ENCODE measurements at places on chromosomes 2 and 18. TPM values are rescaled to one million over a fixed set of nuclear protein-coding genes. Genes with fewer than 3 reads are reported as not detected.

DNA sequence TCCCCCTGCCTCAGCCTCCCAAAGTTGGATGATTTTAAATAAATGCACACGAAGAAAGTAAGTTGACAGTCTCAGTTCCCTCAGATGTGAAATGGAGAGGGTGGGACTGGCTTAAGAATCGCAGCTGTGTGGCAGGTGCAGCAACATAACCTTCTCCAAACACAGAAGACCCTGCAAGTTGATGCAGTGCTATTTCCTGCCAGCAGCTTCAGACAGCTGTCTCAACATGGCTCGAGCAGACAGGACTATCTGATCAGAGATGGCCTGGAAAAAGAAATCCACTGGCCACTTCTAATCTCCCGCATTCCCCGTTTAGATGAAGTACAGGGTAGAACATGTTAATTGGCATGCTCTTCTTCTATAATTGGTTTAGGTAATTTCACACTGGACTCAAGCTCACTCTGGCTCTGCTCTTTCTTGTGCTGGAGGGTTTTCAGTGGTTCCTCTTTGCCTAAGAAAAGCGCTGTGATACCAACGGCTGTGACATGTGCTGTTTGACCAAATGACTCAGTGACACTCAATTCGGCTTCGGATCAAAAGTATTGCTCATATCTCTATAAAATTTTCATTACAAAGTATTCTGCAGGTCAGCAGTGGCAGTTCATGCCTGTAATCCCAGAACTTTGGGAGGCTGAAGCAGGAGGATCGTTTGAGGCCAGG, 40.2 kb downstream of the MYOM1 start:
- DNase-seq = no peak

GRCh38 chr2:11962707-11963328, 216.4 kb downstream of the LPIN1 start:
- no peak for DNase-seq

DNA sequence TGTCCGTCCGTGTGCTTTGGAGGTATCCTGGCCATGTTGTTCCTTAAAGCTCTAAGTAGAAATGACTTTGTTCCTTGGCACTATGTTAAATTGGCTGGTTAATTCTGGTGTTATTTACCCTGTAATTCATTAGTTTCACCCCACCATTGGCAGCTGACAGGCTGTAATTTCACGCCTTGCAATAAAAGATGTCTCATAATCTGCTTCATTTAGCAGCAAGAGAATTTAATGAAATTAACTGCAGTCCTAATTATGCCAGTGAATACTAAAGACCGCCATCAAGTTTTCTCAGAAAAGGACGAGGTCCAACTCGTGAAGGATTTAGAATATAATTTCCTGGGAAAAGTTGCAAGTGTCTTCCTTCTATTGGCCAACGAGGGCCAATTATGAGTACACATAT, 319.2 kb downstream of the GBX2 start:
- no peak for DNase-seq

DNA sequence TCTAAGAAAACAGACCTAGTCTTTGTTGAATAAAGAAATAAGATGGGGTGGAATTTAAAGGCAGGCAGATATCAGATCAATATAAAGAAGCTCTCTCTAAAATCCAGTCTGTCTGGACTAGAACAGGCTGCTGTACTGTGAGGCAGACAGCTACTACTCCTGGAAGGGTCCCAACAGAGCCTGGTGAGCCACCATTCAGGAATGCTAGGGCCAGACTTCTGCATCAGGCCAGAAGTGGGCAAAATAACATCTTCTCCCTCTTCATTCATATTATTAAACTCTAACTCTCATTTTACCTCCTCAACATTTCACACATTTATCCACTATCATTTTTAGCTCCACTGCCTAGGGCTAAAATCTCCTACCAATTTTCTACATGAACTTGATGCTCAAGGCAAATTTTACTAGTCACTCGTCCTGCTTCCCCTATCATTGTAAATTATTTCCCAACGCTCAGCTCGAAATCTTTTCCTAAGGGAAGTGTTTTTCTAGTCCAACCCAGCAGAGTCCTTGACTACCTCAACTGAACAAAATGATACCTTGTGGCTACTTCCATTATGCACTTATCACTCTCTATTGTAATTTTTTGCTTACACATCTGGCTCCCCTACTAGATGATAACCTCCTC, 45.2 kb upstream of the GLS start:
- no peak for DNase-seq

DNA sequence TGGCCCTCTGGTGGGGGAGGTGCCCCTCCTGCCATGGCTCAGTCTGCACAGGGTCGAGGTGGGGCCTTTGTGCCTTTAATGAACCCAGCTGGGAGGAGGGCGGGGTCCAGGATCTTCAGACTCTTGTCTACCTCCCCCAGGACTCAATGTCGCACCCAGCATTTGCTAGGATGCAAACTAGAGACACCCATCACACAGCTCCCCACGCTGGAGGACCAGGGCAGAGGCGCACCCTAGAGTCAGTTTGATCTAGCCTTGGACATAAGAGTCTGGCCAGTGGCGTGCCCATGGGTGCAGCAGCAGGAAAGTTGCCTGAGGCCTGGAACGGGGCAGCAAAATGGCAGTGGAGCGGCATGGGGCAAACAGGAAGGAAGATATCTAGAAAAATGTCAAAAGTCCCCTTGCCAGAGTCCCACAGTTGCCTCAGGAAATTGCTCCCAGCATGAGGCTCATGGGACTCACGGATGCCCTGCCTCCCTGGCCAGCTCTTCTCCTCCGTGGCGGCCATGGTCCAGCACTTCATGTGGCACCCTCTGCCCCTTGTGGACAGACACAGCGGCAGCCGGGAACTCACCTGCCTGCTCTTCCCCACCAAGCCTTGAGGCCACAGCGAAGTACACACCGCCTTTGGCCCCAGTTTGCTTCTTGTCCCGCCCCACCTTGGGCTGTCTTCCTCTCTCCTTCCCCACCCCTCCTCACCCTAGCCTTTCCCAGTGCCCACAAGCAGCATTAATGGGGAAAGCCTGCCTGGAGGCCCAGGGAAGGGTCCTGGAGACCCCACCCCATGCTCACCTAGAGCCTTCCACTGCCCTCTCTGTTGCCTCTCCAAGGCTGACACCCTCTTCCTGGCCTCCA, 17.7 kb downstream of the SH2D6 start:
- no peak for DNase-seq

- no peak for DNase-seq
Observed at GRCh38 chr2:130920415-130921163, 83.9 kb downstream of the ARHGEF4 start.

- DNase-seq = no peak
Observed at GRCh38 chr2:21420553-21421335, 297.0 kb downstream of the TDRD15 start.

GRCh38 chr18:23226930-23227725, 91.8 kb downstream of the CABLES1 start:
- no peak for DNase-seq

DNA sequence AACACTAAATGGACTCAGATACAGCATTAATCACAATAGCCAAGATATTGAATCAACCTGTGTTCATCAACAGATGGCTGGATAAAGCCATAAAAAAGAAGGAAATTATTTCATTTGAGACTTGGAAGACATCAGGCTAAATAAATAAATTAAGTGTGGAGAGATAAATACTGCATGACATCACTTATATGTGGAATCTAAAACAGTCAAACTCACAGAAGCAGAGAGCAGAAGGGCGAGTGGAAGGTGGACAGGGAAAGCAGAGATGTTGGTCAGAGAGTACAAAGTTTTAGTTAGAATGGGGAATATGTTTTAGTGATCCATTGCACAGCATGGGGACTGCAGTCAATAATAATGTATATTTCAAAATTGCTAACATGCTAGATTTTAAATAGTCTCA, 207.2 kb downstream of the VAPA start:
- no peak for DNase-seq

DNA sequence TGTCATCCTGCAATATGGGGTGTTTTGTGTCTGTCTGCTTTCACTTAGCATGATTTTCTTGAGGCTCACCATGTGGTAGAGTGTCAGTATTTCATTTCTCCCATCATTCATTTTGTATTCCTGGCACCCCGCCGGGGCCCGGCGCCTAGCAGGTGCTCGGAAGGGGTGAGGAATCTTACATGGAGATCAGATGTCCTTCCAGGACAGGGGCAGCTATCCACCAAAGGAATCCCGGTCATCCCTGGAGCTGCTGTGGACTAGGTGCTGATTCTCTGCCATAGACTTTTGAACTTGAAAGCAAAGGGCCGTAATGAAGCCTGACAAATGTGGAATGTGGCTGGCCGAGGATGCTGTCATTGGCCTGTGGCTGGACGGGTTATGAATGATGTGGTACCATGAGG, 2.4 kb downstream of the PRELID3A start:
- no peak for DNase-seq

DNA sequence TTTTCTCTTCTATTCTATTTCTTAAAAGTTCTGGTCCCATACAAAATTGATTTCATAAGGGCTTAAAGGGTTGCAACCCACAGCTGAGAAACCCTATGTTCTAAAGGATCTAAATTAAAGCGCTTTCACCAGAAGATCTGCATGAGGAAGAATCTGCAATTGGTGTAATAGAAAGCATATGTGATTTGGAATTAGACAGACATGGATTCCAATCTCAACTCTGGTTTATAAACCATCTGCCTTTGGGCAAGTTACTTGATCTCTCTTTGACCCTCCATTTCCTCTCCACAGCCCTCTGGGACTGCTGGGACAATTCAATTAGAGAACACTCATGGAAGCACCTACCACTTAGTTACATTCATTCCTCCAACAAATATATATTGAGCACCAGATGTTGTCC, 178.7 kb downstream of the ANTXR1 start:
- no peak for DNase-seq

- no peak for DNase-seq
Observed at GRCh38 chr2:226477221-226478108, 322.2 kb downstream of the IRS1 start.

GRCh38 chr2:197306696-197307040, 3.9 kb downstream of the ANKRD44 start:
- no peak for DNase-seq

DNA sequence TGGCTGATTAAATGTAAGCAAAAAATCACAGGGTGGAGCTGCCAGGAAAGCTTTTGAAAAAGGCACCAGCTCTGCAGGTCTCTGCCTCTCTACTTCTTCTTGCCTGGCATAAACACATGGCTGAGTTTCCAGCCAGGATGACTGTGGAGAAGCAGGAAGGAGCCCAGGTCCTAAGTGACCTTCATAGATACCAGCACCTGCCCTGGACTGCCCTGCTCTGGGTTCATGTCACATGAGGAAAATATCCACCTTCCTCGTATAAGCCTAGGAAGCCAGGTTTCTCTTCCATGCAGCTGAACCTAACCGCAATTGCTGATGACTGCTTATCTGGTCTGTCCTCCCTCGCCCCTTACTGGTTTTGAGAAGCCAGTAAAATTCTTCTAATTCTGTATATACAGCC, 47.8 kb upstream of the CREB1 start:
- DNase-seq = no peak

DNA sequence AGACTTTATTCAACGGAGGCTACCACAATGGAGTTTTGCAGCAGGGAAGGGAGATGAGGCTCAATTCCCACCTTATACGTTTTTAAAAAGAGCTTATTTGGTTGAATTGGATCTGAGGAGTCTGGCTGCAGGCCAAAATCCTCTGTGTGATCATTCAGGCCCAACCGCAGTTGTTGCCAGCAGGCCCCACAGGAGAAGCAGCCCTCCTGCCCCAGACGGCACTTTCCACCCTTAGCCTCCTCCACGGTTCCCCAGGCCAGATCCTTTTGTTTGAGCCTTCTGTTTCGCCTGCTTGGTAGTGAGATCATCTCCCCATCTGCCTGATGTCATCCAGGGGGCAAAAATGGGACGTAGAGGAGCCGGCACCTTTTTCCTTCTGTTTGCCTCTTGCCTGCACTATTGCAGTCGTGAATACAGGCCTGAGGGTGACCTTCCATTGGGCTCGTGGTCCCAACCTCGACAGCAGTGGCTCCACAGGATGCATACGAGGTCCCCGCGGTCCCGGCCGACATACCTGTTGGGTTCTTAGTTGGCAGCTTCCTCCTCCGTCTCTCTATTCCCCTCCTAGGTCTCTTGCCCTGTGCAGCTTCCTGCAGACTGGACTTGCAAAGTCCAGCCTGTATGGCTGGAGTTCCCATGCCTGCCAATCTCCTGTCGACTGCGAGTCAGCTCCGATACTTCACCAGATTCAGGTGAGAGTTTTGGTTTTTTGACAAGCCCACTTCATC, 9.3 kb upstream of the GPR35 start:
- no peak for DNase-seq

DNA sequence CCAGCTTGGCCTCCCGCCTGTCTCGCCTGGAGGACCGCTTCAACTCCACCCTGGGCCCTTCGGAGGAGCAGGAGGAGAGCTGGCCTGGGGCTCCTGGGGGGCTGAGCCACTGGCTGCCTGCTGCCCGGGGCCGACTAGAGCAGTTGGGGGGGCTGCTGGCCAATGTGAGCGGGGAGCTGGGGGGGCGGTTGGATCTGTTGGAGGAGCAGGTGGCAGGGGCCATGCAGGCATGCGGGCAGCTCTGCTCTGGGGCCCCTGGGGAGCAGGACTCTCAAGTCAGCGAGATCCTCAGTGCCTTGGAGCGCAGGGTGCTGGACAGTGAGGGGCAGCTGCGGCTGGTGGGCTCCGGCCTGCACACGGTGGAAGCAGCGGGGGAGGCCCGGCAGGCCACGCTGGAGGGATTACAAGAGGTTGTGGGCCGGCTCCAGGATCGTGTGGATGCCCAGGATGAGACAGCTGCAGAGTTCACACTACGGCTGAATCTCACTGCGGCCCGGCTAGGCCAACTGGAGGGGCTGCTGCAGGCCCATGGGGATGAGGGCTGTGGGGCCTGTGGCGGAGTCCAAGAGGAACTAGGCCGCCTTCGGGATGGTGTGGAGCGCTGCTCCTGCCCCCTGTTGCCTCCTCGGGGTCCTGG, 3.7 kb upstream of the KHK start:
- DNase-seq = no peak

DNA sequence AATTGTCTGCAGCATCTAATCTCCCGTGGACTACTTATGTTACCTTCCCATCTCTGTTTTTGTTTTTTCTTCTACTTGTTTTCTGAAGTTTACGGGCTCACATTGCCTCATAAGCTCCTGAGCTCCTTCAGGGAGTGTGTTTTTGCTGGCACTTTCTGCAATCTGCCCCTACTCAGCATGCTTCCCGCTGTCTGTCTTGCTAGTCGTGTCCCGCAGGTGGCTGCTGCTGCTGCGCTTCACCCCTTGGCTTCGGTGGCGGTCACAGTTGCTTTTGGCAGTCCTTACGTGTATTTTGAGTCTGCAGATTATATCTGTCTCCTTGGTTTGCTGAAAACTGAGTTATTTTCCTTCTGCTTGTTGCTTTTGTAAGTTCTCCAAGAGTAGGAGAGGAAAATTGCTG, 37.3 kb downstream of the FER1L5 start:
- no peak for DNase-seq

GRCh38 chr2:239540174-239540573, 139.4 kb upstream of the HDAC4 start:
- DNase-seq = no peak

RBM43 gene
- 6.9 TPM for total RNA-seq

SKA1 gene
- total RNA-seq = 4.0 TPM

DPYSL5 gene
- not detected for total RNA-seq

TTL gene
- total RNA-seq = 65.7 TPM

CD28 gene
- total RNA-seq = not detected

MEIS1 gene
- 0.86 TPM for total RNA-seq

SP100 gene
- total RNA-seq = 120 TPM

CYBRD1 gene
- total RNA-seq = 140 TPM

KCNJ3 gene
- total RNA-seq = not detected

UGT1A10 gene
- total RNA-seq = not detected

Measured in osteocyte (in vitro differentiated cells).